ENCODE measurements at places on chromosomes 11 and 22.

- no peak for DNase-seq
Measured at GRCh38 chr22:32754413-32755041, 47.0 kb upstream of the TIMP3 start.

- DNase-seq: no peak
Measured at GRCh38 chr11:7457211-7457610, 28.1 kb upstream of the OLFML1 start.

GRCh38 chr11:31558001-31558400 lies 48.4 kb downstream of the ELP4 start:
- no peak for DNase-seq

- no peak for DNase-seq
Measured at GRCh38 chr11:87600938-87601337, 563.2 kb downstream of the TMEM135 start.

DNA sequence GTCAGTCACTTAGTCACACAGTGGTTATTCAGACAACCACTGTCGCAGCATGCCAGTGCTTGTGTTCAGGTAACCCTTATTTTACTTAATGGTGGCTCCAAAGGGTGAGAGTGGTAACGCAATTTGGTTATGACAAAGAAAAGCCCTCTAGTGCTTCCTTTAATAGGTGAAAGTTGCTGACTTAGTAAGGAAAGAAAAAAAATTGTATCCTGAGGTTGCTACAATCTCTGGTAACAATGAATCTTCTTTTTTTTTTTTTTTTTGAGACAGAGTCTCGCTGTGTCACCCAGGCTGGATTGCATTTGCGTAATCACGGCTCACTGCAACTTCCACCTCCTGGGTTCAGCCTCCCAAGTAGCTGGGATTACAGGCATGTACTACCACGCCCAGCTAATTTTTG lies 64.5 kb downstream of the C11orf91 start:
- no peak for DNase-seq

GRCh38 chr11:40166892-40167291 lies 1292.6 kb downstream of the LRRC4C start:
- DNase-seq: no peak

DNA sequence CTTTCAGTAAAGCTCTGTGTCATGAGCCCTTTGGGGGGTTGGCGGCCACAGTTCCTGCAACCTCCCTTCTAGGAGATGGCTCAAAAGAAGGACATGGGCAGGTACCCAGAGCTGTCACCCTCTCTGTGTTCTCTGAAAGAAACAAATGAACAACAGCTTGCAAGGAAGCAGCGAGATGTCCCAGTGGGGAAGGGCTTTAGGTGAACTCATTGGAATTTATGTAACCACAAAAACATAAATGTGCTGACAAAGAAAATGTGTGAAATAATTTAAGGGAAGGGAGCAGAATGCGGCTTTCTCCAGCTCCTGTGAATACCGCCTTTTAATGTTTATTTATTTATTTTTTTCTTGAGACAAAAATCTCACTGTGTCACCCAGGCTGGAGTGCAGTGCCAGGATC lies 3.3 kb downstream of the PARVG start:
- DNase-seq: no peak

- no peak for DNase-seq
Measured at GRCh38 chr11:94519478-94520084, 7.3 kb downstream of the C11orf97 start.

DNA sequence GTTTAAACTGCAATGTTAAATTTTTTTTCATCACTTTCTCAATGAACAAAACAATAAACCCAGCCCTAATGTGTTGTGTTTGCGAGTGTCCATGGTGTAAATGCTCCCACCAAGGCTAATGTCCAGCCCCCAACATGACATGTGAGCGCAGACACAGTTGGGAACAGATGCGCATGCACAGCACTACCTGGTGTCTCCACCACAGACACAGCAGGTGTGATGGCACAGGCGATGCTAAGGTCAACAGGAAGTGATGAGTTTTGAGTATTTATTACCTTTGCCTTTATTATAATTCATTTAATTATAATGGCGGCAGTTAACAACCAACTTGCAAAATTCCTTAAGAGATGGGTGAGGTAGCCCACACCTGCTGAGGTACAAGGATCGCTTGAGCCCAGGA lies 42.9 kb downstream of the MICAL3 start:
- no peak for DNase-seq

DNA sequence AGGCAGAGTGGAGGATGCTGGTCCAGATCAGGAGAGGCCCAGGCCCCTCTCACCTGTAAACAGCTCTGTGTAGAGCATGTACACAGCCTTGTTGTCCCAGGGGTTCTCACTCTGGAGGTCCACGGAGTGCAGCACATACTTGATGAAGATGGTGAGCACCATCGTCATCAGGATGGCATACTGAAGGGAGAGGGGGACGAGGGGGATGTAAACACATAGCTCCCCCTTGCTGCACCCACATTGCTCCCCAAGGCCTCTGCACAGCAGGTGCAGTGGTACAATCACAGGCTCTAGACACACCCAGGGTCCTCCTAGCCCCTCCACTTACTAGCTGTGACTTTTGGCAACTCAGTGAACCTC lies 2.9 kb downstream of the SYVN1 start:
- DNase-seq: no peak

Measured in stimulated activated CD8-positive, alpha-beta memory T cell treated with anti-CD3 and anti-CD28 coated beads, Interleukin-7, amount 100 ng/mL, for 1 hour (primary cell).